ENCODE measurements at places on chromosomes 13 and 19. TPM values are rescaled to one million over a fixed set of nuclear protein-coding genes. Genes with fewer than 3 reads are reported as not detected.

DNA sequence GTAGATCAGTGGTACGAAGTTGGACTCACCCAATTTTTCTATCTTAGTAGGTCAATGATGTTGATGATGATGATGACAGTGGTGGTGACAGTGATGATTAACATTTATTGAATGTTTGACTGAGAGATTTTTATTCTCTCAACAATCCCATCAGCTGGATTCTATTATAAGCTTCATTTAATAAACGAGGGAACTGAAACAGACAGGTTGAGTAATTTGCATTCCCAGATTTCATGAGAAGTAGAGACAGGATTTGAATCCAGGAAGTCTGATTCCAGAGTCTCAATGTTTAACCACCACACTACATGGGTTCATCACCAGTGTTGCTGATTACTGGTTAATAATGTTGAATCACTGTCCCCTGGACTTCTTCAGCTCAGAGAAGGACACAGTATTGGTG is 168.9 kb downstream of the FLT1 start:
- peaks cover 31% of the 10 kb centered on the region for H3K4me1 ChIP-seq
- H3K36me3 ChIP-seq = no peaks in the 10 kb centered on the region
- no peak overlapping the region for H3K4me3 ChIP-seq
- H3K27me3 ChIP-seq = no peaks in the 10 kb centered on the region
- no peak for DNase-seq

NLRP7 gene
- polyA plus RNA-seq = not detected

DNA sequence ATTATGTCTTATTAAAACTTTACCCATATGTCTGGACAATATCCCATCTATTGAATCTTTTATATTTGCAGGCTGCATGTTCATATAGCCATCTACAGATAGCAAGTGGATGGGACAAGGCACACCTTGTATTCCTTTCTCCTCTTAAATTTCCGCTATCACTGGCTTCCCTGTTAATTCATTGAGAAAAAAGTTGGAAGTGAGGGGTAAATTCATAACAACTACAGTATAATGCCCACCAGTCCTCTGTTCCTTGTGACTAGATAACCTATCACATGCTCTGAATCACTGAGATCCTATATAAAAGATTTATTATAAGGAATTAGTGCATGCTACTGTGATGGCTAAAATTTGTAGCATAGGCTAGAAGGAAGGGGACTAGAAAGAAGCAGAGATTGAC is 1005.8 kb upstream of the ATXN8OS start:
- H3K4me3 ChIP-seq = no peak overlapping the region
- no peaks in the 10 kb centered on the region for H3K36me3 ChIP-seq
- no peak for DNase-seq
- no peaks in the 10 kb centered on the region for H3K4me1 ChIP-seq
- no peak overlapping the region for H3K27ac ChIP-seq

POU2F2 gene
- 1.3 TPM for polyA plus RNA-seq

DNA sequence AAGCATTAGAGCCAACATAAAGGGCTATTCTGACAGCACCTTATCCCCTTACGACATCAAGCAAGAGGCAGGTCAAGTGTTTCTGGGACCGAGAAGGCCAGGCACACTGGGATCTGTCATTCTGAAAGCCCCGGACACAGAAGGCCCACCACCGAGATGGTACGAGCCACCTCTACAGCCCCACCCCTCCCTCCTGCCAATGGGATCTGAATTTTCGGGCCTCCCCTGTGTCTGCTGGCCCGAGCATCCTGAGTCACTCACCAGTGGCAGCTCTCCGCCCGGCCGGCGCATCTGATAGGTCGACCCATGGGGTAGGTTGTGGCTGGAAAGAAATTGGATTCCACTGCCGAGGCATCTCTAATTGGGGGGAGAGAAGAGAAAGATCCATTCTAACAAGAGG is 2.6 kb downstream of the TIMM44 start:
- peak; percentile 58 for DNase-seq
- peaks cover 53% of the 10 kb centered on the region for H3K36me3 ChIP-seq
- H3K27ac ChIP-seq = no peak overlapping the region

NOVA2 gene
- 8.1 TPM for polyA plus RNA-seq

DNA sequence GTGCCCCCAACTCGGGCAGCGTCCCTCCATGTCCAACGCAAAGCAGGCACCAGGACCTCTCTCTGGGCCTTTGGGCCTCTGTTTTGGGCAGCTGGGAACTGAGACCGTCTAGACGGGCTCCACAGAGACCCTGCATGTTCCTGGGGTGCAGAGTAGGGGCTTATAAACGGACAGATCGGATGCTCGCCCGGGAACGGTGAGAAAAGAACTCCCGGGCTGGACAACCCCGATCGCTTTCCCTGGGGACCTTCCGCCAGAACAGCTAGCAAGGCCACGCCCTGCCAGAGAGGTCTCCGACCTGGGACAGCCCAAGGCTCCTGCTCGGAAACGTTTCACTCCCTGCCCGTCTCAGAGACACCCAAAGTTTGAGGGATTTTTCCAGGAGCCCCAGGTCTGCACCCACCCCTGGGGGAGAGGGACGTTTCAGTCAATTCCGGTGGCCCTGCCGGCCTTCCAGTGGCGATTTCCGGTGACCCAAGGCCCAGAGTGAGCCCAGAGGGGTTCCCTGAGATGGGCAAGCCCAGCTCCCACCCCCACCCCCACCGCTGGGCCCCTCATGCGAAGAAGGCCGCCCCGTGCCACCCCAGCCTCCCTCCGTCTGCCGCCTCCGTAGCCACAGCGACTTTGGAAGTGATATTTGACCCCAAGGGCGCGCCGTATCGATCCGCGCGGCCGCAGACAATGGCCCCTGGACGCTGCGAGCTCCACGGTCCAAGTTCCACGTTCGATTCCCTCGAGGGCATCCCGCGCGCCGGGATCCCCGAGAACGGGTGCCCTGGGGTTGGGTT is 1.7 kb downstream of the NR2F6 start:
- peak overlapping the region; percentile 72 for H3K27ac ChIP-seq
- H3K4me3 ChIP-seq = peak overlapping the region; percentile 72
- H3K27me3 ChIP-seq = no peaks in the 10 kb centered on the region
- H3K4me1 ChIP-seq = peaks cover 38% of the 10 kb centered on the region
- no peak for DNase-seq
- H3K36me3 ChIP-seq = peaks cover 4% of the 10 kb centered on the region

GRCh38 chr13:62525652-62526051 is 1110.0 kb upstream of the PCDH20 start:
- no peak overlapping the region for H3K4me3 ChIP-seq
- no peak for DNase-seq
- H3K4me1 ChIP-seq = no peaks in the 10 kb centered on the region
- no peaks in the 10 kb centered on the region for H3K27me3 ChIP-seq

DNA sequence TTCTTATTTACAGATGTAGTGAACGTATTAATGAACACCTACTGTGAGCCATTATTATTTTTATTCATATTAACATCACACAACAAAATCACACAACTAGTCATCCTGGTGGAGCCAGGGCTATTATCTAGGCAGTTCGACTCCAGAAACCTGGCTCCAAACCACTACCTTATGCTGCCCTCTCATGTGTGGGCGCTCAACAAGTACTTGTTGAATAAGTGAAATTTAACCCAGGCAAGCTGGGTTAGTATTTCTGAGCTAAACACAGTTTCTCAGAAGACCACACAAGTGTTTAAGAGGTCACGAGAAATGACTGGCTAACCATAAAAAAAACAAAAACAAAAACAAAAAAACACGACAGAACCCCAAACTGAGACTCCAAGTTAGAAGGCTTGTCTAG is 33.6 kb downstream of the MZT1 start:
- H3K27ac ChIP-seq = no peak overlapping the region
- H3K27me3 ChIP-seq = no peaks in the 10 kb centered on the region
- no peaks in the 10 kb centered on the region for H3K4me1 ChIP-seq
- no peaks in the 10 kb centered on the region for H3K36me3 ChIP-seq
- no peak overlapping the region for H3K4me3 ChIP-seq
- no peak for DNase-seq

GRCh38 chr13:78655906-78656305 is 3.0 kb downstream of the OBI1 start:
- no peak overlapping the region for H3K27ac ChIP-seq
- H3K4me1 ChIP-seq = peaks cover 36% of the 10 kb centered on the region
- H3K36me3 ChIP-seq = no peaks in the 10 kb centered on the region
- DNase-seq = no peak
- no peak overlapping the region for H3K4me3 ChIP-seq

DNA sequence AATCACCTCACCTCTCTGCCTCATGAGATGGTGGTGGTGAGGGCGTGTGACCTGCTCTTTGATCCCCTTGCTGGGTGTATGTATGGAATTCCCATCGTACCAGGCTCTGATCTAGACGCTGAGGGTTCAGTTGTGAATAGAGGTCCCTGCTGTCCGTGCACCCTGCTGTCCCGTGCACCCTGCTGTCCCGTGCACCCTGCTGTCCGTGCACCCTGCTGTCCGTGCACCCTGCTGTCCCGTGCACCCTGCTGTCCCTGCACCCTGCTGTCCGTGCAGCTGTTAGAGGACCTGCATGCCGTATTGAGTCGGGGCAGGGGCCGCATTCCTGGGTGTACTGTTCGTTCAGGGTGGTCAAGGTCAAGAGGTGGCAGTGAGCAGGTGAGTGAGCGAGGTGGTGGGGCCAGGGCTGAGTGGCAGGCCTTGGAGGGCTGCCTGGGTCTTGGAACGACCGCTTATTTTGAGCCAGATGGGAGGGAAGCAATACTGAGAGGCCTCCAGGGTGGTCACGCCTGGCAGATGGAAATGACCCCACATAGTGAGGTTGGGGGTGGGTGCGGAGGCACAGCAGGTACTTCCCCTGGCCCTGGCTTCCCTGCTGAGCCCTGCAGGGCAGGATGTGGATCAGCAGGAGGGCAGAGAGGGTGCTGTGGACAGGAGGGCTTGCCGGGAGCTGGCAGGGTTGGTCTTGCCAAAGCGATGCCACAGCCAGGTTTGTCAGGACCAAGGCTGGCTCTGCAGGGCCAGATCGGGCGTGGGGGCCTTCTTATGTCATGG is 4.6 kb upstream of the EPN1 start:
- no peak for DNase-seq
- no peak overlapping the region for H3K27ac ChIP-seq
- H3K27me3 ChIP-seq = no peaks in the 10 kb centered on the region
- H3K4me3 ChIP-seq = no peak overlapping the region
- no peaks in the 10 kb centered on the region for H3K36me3 ChIP-seq

GRCh38 chr19:57242821-57243220 is 2.4 kb downstream of the ZNF805 start:
- no peak overlapping the region for H3K4me3 ChIP-seq
- DNase-seq = no peak
- no peak overlapping the region for H3K27ac ChIP-seq
- peaks cover 37% of the 10 kb centered on the region for H3K36me3 ChIP-seq
- no peaks in the 10 kb centered on the region for H3K27me3 ChIP-seq
- peaks cover 23% of the 10 kb centered on the region for H3K4me1 ChIP-seq

DNA sequence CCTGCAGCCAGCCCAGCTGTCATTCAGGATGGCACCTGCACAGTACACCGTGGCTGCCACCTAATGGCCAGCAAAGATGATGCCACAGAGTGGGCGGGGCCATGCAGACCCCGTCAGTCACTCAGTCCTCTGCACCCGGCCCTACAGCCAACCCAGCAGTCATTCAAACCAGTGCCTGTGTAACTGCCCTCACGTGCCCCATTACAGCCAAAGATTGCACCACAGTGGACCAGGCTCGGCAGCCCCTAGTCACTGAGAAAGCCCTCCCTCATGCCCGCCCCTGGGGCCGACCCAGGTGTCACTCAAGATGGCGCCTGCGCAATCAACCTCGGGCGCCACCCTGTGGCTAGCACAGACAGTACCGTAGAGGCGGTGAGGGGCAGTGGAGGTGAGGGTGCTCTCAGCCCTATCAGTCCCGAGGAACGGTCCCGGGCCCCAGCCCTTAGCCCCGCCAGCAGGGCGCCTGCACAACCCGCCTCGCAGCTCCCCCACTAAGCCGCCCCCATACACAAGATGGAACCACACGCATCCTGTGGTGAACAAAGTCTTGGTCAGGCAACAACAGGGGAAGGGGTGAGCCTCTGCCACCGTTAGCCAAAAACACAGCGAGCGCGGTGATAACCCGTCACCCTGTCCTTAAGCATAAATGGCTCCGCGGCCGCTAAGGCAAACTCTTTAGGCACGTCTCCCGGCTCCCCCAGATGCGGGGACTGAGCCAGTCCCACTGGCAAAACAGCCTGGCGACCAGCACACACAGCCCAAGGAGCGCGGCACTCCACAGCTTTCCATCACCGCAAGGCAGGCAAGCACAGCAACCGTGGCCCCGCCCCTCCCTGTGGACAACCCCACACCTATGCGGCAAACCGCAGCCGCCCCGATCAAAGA is 2.3 kb downstream of the PEG3 start:
- H3K4me1 ChIP-seq = no peaks in the 10 kb centered on the region
- H3K27me3 ChIP-seq = no peaks in the 10 kb centered on the region
- DNase-seq = peak; percentile 75

DNA sequence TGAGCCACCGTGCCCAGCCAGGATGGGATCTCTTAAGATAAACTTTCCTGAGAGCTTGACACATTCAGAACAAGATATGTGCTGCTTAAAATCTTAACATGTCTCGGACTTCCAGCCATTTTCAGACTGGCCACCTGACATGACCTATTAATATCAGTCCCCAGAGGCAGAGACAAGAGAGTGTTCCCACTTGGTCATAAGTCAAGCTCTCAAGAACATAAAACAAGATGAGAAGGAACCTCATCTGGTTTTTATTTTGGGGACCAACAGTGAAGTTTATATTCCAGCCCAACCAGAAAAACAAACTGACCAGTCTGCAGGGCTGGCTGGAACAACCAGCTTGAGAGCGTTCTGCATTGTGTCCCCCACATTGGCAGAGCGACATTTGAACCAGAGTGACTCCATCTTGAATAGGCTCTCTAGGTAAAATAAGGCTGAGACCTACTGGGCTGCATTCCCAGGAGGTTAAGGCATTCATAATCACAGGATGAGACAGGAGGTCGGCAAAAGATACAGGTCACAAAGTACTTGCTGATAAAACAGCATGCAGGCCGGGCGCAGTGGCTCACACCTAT is 21.8 kb upstream of the PLEKHF1 start:
- no peaks in the 10 kb centered on the region for H3K27me3 ChIP-seq
- DNase-seq = no peak
- H3K4me3 ChIP-seq = no peak overlapping the region
- H3K27ac ChIP-seq = no peak overlapping the region
- no peaks in the 10 kb centered on the region for H3K4me1 ChIP-seq
- no peaks in the 10 kb centered on the region for H3K36me3 ChIP-seq

ZNF560 gene
- 0.24 TPM for polyA plus RNA-seq

RCBTB2 gene
- polyA plus RNA-seq = 40.4 TPM

- no peaks in the 10 kb centered on the region for H3K4me1 ChIP-seq
- no peak overlapping the region for H3K4me3 ChIP-seq
- H3K36me3 ChIP-seq = no peaks in the 10 kb centered on the region
- H3K27me3 ChIP-seq = no peaks in the 10 kb centered on the region
These were observed 180.6 kb downstream of the FOXO1 start for GRCh38 chr13:40485611-40486517.

- H3K27me3 ChIP-seq = no peaks in the 10 kb centered on the region
- H3K4me1 ChIP-seq = peaks cover 17% of the 10 kb centered on the region
- peak overlapping the region; percentile 99 for H3K4me3 ChIP-seq
- H3K36me3 ChIP-seq = no peaks in the 10 kb centered on the region
These were observed 800 bp downstream of the ELL start for GRCh38 chr19:18520848-18521691.

DNA sequence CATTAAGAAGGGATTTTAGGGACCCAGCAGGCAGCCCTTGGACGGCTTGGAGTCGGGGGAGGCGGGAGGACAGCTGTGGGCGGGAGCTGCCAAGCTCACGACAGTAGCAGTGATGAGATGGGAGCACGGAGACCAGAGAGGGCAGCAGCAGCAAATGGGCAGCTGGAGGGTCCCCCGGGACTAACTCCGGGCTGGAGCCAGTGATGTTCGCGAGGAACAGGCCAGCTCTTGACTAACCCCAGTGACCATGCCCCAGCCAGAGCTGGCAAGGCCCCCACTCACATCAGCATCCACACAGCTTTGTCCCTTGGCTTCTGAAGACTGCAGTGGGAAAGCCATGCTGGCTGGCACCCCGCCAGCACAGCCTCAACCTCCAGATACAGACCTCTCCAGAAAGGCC is 81.9 kb downstream of the RAB20 start:
- H3K36me3 ChIP-seq = peaks cover 66% of the 10 kb centered on the region
- no peaks in the 10 kb centered on the region for H3K4me1 ChIP-seq
- H3K4me3 ChIP-seq = no peak overlapping the region
- DNase-seq = no peak
- H3K27me3 ChIP-seq = no peaks in the 10 kb centered on the region
